Activated CD4-positive, alpha-beta T cell treated with anti-CD3 and anti-CD28 coated beads, Interleukin-2, amount 10 ng/mL, durations not matched to agents 24 days and 14 days (primary cell): ENCODE measurements at places on chromosomes 3 and 15. TPM values are rescaled to one million over a fixed set of nuclear protein-coding genes. Genes with fewer than 3 reads are reported as not detected.

The ZNF385D gene
- total RNA-seq = not detected in 2 replicates

GRCh38 chr3:99938270-99938911 lies 120.7 kb downstream of the CMSS1 start:
- no peak for DNase-seq
- peaks cover 13% of the 10 kb centered on the region for H3K4me1 ChIP-seq
- peaks cover 2% of the 10 kb centered on the region for H3K36me3 ChIP-seq
- H3K27me3 ChIP-seq = no peaks in the 10 kb centered on the region
- no peak overlapping the region for H3K4me3 ChIP-seq

- H3K27me3 ChIP-seq = no peaks in the 10 kb centered on the region
- no peak for DNase-seq
- H3K27ac ChIP-seq = no peak overlapping the region
Measured at GRCh38 chr15:47383102-47383501, 334.2 kb upstream of the SEMA6D start.

DNA sequence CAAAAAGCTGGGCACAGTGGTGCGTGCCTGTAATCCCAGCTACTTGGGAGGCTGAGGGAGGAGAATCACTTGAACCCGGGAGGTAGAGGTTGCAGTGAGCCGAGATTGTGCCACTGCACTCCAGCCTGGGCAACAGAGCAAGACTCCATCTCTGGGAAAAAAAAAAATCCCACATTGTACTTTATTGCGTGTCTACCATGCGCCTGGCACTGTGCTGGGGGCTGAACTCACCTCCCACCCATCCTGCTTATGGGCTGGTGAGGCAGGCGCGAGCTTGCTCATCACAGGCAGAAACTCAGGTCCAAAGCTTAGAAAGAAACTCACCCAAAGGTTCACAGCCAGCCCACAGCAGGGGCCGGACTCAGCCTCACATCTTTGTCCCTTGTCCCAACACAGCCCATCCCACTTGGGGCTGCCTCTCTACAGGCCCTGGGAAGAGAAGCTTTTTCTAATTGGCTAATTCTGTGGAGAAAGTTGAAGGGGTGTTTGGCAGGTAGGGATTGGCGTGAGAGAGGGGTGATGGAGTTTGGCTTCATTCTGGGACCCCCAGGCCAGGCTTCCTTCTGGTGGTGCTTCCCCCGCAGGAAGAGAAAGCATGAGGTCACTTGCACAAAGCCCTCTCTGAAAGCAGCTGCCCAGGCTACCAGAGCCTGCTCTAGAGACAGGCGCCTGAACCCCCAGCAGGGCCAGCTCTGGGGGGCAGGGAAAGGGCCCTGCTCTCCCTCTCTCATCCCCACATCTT lies 122.6 kb upstream of the SMAD3 start:
- H3K4me3 ChIP-seq = no peak overlapping the region
- peaks cover 12% of the 10 kb centered on the region for H3K4me1 ChIP-seq
- no peak overlapping the region for H3K27ac ChIP-seq
- no peaks in the 10 kb centered on the region for H3K27me3 ChIP-seq
- DNase-seq = no peak
